ENCODE measurements at places on chromosomes 3 and 15.

DNA sequence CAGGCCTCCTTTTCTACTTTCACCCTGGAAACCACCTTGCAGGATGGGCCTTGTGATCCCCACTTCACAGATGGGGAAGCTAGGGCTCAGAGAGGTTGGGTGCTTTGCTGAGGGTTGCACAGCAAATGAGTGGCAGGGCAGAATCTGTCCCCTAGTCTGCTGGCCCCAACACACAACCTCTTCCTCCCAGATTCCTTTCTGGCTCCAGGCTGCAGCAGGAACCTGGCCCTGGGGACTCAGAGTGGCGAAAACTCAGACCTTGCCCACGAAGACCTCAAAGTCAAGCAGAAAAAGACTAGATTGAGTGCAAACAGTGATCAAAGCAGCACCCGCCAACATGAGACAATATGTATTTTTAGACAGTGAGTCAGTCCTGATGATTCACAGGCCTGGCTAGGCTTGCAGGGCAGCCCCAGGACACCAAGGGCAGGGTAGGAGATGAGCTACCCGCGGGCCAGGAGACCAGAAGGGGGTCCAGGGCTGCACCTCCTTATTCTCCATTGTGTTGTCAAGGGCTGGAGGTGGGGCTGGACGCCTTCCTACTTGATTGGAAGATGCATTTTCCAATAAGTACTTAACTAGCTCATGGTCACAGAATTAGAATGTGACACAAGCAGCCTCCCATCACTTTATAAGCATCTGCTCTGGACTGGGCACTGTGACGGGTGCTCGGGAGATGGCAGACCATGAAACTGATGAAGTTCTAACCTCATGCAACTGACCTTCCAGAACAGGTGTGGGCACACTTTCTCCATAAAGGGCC is 23.9 kb downstream of the GOLGA6L2 start:
- DNase-seq, result no peak

GRCh38 chr3:55802816-55803215 is 315.7 kb upstream of the WNT5A start:
- DNase-seq, result no peak

DNA sequence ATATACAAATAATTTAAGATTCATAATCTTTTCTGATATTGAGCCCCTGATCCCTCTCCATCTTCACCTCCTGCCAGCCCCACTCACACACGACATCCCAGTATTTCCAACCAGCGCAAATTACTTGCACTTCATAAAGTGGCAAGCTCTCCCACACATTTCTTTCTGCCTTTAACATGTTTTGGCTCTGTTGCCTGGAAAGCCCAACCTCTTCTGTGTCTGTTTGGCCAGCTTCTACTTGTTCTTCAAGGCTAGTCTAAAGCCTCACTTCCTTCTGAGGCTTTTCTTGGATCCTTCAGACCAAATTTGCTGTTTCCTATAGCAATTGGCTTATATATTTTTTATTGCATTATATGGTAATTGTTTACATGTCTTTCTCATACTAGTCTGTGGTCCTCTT is 5.1 kb upstream of the TM6SF1 start:
- DNase-seq, result no peak

GRCh38 chr3:127368186-127369032 is 80.6 kb upstream of the PRR20G start:
- no peak for DNase-seq

GRCh38 chr3:29301332-29302019 is 20.6 kb downstream of the RBMS3 start:
- no peak for DNase-seq

- no peak for DNase-seq
Measured at GRCh38 chr15:70376031-70376928, 278.6 kb upstream of the TLE3 start.

GRCh38 chr15:37106490-37107001 is 6.2 kb upstream of the MEIS2 start:
- DNase-seq, result peak; percentile 20

DNA sequence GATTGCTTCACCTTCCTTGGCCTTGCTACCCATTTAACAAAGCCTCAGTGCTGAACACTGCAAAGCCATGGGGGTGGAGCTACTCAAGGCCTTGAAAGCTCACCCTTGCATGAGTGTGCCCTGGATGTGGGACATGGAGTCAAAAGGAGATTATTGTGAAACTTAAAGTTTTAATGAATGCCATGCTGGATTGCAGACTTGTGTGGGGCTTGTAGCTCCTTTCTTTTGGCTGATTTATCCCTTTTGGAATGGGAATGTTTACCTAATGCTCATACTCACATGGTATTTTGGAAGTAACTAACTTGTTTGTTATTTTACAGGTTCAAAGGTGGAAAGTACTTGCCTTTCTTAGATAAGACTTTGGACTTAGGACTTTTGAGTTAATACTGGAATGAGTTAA is 538.5 kb upstream of the NECTIN3 start:
- DNase-seq, result no peak

- DNase-seq, result peak; percentile 21
Measured at GRCh38 chr15:88664151-88664778, 25.4 kb downstream of the ISG20 start.

GRCh38 chr3:94167796-94168195 is 104.9 kb downstream of the NSUN3 start:
- no peak for DNase-seq

DNA sequence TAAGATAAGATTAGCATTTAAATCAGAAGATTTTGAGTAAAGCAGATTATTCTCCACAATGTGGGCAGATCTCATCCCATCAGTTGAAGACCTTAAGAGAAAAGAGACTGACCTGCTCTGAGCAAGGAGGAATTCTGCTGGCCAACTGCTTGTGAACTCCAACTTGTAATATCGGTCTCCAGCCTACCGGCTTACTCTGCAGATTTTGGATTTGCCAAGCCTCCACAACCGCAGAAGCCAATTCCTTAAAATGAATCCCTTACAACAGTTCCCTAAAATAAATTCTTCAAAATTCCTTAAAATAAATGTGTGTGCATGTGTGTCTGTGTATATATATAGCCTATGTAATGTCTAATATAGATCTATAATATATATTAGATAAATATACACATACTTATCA is 107.4 kb upstream of the KLF13 start:
- DNase-seq, result no peak

GRCh38 chr3:45486926-45487325 is 98.5 kb downstream of the LARS2 start:
- no peak for DNase-seq
